ENCODE measurements at places on chromosomes 12 and 14.
A peak's percentile ranks its signal among the peaks of the same experiment; 100 is the strongest.

GRCh38 chr12:9707864-9708808 lies 24.8 kb downstream of the CLECL1 start:
- DNase-seq: peak; percentile 53

- peak; percentile 29 for DNase-seq
These were observed 1.5 kb upstream of the LGALS3 start for GRCh38 chr14:55127460-55127951.

GRCh38 chr12:33605757-33606156 lies 166.1 kb upstream of the SYT10 start:
- no peak for DNase-seq

DNA sequence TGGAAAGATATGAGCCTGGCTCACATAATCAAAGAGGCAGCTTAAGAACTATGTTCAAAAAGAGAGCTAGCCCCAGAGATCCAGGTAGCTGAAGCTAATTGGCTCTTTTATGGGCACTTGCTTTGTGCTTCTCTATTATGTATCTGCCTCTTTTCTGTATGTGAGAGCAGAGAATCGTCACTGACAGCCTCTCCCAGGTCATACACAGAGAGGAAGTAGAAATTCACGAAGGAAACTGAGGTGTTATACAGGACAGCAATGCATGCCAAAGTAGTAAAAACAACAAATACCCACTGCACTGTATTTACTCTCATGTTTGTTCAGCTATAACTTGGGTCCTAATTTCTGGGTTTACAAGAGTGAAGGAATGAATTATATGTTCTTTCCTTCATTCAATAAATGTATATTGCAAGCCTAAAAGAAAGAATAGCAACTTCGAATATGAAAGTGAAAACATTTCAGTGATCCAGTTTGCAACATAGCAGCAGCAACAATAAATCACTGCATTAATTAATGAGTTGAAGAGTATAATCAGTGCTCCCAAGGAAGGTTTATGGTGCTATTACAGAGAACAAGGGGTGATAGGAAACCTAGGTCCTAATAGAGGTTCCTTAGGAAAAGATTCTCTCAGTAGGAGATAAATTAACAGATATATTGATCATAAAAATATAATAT lies 47.1 kb upstream of the ATXN7L3B start:
- DNase-seq: no peak

DNA sequence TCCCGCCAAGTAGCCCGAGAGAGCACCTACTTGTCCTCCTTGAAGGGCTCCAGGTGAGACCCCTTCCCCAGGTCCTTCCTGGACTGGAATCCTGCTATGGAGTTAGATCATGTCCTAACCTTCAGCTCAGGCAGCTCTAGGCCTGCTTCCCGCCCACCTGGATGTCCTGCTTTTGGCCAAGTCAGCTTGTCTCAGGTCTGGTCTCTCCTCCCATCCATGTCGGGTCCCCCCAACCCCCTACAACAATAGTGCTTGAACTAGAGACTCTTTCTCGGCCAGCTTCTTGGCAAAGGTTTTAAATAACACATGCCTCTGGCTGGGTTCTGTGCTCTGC lies 3.6 kb downstream of the NAB2 start:
- no peak for DNase-seq

GRCh38 chr14:54665946-54666345 lies 99.0 kb downstream of the SAMD4A start:
- no peak for DNase-seq

DNA sequence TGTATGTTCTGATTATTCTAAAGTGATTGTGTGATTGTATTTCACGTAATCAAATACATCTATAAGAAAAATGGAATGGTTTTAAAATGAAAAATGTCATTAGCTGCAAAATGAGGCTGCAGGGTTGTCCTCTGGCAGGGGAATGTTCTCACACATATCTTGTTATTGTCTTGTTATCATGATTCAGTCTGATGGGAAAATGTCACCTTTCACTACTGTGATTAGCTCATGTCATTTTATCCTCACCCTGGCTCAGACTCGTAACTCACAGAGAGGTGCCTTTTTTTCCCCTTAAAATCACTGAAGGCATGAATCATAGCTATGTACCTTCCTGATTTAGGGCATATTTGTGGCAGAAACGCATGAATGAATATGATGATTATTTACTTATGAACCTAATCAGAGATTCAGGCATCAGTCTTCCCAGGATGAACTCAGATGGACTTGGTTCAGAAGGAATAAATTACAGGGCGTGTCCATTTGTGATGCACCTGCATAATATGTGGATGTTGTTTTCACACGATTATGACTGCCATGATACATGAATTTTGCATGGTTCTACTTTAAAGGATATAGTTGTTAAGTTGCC lies 1339.2 kb downstream of the AACS start:
- DNase-seq: no peak

DNA sequence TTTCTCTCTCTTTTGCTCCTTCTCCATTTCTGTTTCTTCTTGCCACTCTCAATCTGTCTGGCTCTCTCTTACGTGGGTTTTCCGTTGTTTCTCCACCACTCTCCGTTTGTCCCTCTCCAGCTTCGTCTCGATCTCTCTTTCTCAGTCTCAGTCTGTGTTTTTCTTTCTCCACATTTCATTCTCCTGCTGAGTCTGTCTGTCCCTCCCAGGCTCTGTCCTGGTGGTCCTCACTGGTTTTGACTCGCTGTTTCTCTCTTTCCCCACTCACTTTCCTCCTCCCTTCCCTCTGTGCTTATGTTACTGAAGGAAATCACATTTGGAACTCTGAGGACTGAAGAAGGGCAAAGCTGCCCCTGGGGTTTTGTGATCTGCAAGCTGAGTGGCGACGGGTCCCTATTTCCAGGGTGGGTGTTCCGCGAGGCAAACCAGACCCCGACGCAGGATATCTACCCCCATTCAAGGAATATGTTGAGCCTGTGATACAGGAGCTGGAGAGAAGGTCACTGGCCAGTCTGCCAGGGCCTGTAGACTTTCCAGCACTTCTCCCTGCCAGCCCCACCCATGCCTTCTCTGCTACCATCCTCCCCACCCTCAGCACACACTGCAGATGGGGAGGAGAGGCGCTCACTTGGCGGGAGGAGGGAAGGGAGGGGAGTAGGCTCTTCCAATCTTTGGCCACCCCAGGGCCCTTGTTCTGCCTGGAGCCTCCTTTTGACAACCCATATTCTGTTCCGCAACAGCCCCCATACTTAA lies 102.7 kb upstream of the MAP1LC3B2 start:
- DNase-seq: no peak

Measured in HCEC 1CT (cell line).